ENCODE measurements at places on chromosomes 3 and 15.

- DNase-seq = no peak
These were observed 7.9 kb downstream of the POPDC2 start for GRCh38 chr3:119652306-119653033.

GRCh38 chr3:133459400-133459799 lies 59.5 kb downstream of the BFSP2 start:
- no peak for DNase-seq

DNA sequence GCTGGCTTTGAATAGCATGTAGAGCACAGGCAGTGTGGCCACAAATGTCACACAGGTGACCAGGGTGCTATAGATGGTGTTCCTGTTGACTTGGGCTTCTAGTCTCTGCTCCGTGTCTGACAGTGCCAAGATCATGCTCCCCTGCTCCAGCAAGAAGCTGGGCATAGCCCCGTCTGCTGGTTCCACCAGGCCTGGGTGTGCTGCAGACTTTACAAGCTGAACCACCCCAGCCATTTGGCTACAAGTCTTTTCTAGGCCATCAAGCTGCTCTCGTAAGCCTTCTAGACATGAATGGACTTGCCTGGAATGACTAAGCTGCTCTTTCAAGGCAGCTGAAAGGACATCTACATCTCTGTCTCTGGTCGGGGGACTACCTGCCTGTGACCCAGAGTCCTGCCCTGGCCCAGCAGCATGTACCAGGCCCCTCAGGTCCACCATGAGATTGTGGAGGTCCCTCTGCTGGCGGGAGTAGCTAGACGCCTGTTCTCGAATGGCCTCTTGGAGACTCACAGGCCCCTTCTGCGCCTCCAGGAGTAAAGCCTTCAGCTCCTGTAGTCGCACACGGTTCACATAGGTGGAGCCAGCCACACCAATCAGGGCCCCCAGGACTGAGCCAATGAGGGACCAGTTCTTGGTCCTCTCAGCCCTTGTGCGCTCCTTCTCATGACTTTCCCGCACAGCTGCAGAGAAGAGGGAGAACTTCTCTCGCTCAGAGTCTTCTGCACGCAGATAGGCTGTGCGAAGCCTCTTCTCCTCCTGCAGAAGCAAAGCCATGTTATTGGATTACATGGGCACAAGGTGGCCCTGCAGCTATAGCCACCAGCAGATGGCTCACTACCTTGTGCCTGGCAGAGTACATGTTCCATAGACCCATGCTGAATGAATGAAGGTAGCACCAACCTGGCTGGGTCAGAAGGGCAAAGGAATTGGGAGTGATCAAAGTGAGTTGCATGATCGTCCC lies 2.8 kb upstream of the PLXNB1 start:
- DNase-seq = peak; percentile 14

GRCh38 chr3:183449791-183450190 lies 21.4 kb upstream of the MCF2L2 start:
- DNase-seq = no peak

- DNase-seq = no peak
These were observed 156.0 kb downstream of the CACNA1D start for GRCh38 chr3:53650424-53650823.

- no peak for DNase-seq
These were observed 498.2 kb downstream of the NSUN3 start for GRCh38 chr3:94561094-94561493.

All from NAMALWA (cell line).